ENCODE measurements at places on chromosomes 1 and 21.

GRCh38 chr21:25772686-25773085 is 37.9 kb downstream of the GABPA start:
- no peak for DNase-seq

DNA sequence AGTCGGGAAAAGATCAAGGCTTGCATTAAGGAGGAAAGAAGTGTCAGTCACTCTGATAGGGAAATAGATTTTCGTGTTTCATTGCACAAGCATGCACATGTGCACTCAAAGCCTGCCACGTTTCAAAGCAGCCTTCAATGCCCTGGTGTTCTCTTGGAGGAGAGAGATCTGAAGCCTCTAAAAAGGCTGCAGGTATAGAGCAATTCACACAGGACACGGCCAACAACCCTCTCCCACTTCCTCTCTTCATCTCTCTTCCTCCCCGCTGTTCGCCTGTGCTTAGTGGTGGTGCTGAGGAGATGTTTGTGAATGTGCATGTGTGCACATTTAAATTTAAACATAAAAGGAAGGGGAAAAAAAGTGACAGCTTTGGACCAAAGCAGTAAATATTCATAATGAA is 117.7 kb downstream of the NUF2 start:
- DNase-seq = no peak

DNA sequence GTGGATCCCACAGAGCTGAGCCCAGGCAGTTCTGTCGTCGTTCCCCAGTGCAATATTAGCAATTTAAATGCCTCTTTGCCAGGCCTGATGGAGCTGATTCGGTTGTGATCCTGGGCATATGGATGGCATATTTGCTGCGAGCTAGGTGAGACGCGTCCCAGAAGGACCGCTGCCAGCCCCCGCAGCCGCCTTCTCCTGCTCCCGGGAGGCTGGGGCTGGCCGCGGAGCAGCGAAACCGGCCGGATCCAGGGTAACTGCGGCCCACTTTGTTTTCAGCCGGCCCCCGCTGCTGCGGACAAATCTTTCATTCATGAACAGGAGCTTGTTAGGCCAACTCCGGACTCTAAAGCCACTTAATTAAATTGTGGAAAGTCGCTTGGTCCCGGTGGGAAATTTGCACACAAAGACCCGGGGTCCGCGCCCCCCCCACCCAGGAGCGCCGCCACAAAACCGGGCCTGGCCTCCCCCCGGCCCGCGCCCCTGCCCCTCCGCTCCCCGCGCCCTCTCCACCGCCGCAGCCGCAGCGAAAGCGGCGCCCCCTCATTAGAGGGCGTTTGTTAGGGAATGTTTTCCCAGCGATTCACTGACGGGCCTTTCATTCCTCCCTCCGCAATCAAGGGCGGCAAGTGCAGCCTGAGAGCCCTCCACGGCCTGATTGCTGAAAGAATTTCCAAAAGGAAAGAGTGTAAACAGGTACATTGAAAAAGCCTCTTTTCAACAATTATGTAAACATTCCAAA is 383.3 kb downstream of the RRAGC start:
- no peak for DNase-seq

- DNase-seq = no peak
Measured at GRCh38 chr1:113947388-113948107, 18.4 kb downstream of the HIPK1 start.

- DNase-seq = peak; percentile 66
Measured at GRCh38 chr1:201022820-201023516, 546 bp downstream of the KIF21B start.

DNA sequence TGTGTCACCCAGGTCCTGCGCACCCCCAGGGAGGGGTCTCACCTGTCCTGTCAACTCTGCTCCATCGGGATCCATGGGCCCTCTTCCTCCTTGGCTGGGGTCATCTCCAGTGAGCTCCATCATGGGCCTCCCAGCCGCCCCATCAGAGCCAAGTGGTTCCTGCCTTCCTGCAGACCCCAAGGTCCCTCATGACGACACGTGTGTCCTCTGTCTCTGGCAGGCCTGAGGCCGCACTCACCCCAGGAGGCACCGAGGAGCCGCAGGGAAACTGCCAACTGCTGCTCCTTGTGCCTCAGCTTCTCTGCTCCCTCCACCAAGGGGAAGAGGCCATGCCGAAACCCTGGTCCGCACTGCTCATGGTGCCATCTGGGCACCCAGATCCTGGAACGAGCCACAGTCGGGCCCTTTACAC is 46.8 kb downstream of the COL18A1 start:
- DNase-seq = no peak

DNA sequence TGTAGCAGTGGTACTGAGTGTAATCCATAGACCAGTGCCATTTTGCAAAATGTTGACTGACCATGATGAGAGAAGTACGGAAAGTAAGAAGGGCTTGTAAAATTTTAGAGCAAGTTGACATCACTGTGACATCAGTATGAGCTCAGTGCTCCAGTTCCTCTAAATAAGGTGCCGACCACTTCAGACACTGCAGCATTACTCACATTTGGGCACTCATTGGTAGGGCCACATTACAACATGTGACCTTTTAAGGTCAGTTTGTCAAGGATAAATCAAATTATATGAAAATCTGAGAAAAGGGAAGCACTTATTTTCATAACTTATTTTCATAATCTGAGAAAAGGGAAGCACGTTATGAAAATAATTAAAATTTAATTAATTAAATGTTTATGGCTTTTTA is 128.0 kb upstream of the ERG start:
- no peak for DNase-seq

DNA sequence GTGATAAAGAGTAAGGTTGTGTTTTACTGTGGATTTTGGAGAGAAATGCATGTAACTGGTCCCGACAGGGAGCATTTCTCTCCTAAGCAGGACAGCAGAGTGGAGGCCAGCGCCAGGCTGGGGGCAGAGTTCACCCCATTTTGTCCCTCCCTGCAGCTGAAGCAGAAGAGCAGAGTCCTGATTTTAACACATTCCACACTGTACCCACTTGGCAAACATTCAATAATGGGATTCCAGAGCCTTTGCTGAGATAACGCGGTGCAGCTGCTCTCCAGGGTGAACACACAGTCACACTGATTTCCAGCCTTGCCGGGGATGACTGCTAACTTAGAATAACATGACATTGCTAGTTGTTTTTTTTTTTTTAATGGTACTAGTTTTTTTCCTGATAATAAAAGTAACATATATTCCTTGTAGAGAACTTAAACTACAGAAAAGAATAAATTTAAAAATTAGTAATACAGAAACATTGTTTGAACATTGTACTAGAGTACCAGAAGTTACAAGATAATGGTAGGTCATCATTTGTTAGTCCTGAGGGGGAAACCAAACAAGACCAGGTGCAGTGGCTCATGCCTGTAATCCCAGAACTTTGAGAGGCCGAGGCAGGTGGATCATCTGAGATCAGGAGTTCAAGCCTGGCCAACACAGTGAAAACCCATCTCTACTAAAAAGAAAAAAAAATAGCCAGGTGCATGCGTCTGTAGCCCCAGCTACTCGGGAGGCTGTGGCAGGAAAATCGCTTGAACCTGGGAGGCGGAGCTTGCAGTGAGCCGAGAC is 77.2 kb downstream of the SCCPDH start:
- DNase-seq = no peak
